ENCODE measurements at places on chromosomes 4 and X. TPM values are rescaled to one million over a fixed set of nuclear protein-coding genes. Genes with fewer than 3 reads are reported as not detected.
A peak's percentile ranks its signal among the peaks of the same experiment; 100 is the strongest.

GRCh38 chr4:138216272-138216867 is 25.8 kb downstream of the SLC7A11 start:
- no peak for DNase-seq

- no peak for DNase-seq
Measured at GRCh38 chrX:38055170-38055847, 49.0 kb downstream of the SYTL5 start.

DNA sequence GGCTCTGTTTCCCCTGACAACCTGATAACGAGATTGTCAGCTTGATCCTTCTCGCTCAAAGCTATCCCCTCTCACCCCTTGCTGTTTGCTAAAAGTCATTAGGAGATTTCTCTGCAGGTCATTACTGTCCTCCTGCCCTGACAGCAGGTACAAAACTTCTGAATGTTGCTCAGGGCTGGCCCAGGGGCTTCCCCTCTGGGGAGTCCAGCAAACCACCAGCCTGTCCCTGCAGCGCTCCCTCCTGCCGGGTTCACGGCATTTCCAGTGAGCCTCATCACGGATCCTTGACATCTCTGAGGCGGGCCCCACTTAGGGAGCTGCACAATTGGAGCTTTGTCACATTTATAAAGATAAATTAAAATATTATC is 5.2 kb upstream of the SORCS2 start:
- DNase-seq = no peak

DNA sequence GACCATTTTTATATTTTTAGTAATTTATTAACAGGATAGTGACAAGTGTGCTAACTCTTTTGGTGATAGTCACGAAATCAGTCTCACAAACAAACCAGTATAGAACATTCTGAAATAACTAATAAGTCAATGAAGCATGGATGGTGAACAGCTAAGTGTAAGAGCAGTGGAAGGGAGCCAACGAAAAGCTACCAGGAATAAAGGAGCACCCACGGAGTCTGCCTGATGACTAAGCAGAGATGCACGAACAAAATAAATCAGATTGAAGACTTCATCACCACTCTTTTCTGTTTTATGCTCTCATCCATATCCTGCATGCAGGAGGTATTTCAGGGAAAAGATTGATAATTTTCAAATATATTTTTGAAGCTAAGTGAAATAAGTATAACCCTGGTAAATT is 891.1 kb upstream of the HS3ST1 start:
- DNase-seq = no peak

DNA sequence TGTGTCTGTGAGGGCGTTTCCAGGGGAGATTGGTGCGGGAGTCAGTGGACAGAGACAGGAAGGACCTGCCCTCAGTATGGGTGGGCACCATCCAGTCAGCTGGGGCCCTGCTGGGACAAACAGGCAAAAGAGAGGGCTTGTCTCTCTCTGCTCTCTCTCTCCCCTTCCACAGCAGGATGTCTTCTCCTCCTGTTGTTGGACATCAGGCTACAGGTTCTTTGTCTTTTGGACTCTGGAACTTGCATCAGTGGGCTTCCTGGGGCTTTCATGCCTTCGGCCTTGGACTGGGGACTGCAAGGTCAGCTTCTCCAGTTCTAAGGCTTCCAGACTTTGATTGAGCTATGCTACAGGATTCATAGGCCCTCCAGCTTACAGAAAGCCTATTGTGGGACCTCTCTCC is 59.6 kb downstream of the ADGRA3 start:
- peak; percentile 92 for DNase-seq

DNA sequence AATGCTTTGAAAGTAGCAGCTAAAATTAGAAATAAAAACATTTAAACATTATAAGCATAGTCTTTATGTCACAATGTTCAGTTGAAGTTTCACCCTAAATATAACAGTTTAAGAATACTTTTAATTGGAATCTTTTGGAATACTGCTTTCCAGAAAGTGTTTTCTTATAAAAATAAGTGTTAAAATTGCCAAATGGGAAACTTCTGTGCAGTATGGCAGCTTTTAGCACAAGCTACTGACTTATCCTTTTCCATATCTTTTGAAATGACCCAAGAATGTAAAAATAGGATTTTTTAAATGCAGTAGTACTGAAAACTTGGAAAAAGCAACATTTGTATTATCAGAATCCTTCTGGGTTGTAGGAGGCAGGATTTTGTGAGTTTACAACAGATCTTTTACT is 34.2 kb downstream of the CEP135 start:
- no peak for DNase-seq

- no peak for DNase-seq
Measured at GRCh38 chr4:180234730-180235129, 2008.5 kb upstream of the TENM3 start.

DNA sequence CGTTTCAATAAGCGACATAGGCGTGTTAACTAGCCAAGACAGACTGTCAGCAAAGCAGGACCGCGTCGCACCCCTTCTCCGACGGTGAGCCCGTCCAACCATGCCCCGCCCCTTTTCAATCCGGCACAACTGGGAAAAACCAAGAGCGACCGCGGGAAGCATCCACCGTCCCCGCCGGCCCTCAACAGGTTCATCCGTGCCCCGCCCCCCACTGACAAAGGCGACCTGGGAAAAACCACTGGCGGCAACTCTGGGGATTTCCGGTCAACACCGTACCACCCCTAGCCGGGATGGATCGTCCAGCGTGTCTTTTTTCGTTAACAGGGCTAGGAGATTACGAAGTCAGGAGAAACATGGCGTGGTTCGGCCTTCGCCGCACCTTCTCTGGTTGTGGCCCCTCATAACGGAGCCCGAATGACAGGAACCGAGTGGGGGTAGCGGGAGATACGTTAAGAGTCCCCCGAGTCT is 377 bp downstream of the TIMM17B start:
- DNase-seq = peak; percentile 66

- DNase-seq = peak; percentile 50
Measured at GRCh38 chr4:46844325-46844917, 64.6 kb downstream of the COX7B2 start.

DNA sequence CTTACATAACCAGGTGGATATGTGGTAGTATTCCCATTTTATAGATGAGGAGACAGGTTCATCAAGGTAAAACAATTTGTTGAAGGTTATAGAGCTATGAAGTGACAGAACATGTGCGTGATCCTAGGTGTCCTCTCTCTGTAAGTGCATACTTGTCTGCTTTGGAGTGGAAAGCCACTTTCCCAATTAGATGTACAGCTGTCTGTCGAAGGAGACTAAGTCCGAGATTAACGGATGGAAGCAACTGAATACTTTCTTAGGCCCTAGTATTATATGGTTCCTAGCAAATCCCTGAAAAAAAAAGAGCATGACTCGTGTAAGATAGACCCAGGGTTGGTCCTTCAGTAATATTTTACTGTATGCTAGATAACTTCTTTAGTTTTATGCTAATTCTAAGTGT is 19.7 kb downstream of the TMEM131L start:
- DNase-seq = no peak

- no peak for DNase-seq
Measured at GRCh38 chr4:169640261-169640870, 20.0 kb downstream of the CLCN3 start.

GRCh38 chr4:8167815-8168214 is 9.2 kb upstream of the ABLIM2 start:
- no peak for DNase-seq

DNA sequence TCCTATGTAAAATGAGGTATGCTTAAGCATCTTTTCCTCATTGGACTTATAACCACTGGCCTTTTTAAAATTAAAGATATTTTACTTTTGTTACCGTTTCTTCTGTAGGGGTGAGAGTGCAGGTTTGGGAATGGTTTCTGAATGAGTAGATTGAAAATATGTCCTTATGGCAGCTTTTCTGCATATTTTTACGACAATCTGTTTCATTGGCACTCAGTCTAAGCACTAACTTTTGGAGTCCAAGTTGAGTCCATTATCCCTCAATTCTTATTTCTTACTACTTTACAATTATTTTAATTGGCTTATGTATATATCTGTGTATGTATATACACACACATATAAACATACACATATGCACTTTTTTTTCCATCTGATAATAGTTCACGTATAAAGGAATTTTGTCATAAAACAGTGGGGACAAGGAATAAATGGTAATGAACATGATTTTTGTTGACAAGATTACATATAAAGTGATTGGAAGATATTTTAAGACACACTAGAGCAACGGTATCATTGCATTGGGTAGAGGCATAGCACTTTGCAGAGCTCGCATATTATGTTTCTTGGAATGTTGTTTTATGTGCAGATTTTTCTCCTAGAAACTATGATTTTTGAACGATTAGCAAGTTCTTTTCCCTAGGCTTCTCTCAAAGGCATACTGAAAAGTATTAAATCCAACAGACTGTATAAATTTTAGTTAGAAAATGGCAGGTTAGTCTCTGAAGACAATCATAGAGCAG is 133.0 kb downstream of the FAT4 start:
- no peak for DNase-seq

DNA sequence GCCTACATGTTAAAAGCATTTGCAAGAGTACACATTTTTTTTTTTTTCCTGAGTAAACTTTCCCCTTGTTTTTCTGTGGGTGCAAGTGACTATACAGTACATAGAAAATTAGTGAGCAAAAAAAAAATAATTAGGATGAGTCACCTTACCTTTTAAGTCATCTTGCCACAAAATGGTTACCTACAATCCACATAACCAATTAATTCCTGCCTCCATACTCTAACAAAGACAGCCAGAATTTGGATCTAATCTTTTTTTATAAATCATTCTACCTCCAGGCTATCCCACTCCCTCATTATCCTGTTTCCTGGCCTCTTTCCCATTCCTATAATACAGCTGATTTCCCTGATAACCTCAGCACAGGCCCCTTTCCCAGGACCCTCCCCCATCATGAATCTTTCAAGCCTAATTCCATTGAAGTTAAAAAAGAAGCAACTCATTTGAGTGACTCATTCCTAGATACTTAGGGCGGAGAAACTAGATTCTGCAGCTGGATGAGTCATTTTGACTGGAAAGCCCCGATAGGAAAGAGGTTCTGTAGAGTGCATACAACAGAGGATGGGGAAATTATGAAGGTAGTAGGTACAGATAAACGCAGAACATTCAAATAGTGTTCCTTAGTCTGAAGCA is 128.2 kb downstream of the C4orf51 start:
- peak; percentile 85 for DNase-seq

DNA sequence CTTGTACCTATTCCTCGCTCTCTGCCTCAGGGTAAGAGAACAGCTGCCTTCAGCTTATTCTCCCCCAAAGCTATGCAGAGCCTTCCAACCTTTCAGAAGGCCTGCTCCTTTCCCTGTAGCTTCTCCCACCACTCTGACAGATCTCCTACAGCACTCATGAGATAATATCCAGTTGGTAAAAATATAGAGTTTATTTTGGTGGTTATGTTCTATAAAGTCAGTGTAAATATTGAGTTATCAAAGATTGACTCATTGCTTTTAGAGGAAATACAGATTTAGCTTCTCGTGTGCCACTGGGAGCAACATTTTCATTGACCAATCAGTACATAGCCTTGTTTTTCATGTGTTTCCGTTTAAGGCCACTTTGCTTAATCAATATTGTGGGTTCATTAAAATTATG is 216.2 kb upstream of the TECRL start:
- DNase-seq = no peak

- no peak for DNase-seq
Measured at GRCh38 chr4:7779432-7779768, 160.3 kb downstream of the AFAP1 start.

DNA sequence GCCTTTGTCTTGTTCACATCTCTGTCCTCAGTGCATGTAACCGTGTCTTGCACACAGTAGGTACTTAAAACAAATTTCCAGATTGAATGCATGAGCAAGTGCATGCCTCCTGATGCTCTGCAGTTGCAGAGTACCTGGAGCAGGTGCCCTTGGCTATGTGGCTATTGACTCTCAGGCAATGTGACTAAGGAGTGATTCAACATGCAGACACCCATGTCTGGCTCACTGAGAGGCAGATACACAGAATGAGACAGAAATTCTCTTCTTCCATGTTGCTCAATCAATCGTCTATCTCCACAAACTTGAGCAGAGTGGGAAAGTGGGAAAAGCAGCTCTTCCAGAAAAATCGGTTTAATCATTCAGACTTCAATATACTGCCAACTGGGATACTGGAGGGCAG is 111.0 kb downstream of the CHRDL1 start:
- no peak for DNase-seq

DNA sequence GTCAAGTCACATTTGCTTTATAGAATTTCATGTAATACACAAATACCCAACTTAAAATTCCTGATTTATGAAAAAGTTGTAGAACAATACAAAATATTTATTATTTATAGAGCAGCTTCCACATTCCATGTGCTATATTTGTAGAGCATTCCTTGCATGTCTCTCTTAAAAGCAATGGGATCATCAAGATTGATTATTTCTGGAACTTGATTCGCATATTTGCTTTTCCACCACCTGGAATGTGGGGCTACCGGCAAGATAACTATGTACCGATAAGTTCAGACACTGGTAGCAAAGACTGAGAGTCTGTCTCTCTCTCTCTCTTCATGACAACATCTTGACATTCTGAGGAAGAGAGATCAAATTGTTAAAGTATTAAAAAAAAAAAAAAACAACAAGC is 59.3 kb downstream of the MAPK10 start:
- no peak for DNase-seq

DNA sequence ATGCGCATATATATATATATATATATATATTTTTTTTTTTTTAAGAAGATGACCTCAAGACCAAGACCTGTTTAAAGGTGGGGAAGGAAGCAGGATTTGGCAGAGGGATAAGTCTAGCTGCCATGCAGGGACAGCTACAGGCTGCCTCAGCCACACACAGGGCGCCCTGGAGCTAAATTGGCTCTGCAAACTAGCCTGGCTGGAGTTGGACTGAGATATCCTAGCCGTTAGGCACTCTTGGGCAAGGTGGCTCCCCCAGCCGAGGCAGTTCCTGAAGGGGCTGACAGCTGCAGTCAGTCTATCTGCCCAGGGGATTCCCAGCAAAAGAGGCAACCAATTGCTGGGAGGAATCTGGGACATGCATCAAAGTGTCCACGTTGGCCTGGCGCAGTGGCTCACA is 21.9 kb downstream of the TRIML1 start:
- DNase-seq = no peak

GRCh38 chr4:16082041-16082425 is 1.8 kb downstream of the PROM1 start:
- no peak for DNase-seq

DNA sequence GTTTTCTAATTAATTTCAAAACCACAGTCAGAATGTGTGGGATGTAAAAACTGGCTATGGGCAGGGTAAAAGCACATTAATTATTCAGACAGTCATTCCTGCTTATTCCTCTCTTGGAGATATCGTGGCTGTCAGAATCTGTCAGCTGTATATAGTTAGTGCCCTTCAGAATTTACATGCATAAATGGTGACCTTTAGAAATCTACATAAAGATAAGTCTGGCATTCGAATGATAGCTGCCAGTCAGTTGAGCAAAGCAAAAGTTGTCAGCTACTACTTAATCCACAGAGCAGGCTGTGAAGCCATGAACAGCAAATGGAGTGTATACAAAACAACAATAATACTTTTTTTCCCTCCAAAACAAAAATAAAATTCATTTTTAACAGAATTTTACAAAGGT is 189.5 kb downstream of the ADGRL3 start:
- no peak for DNase-seq

- no peak for DNase-seq
Measured at GRCh38 chr4:102089850-102090621, 255.2 kb downstream of the SLC39A8 start.

- no peak for DNase-seq
Measured at GRCh38 chr4:75909405-75909804, 7.2 kb upstream of the PPEF2 start.

The STAP1 gene
- not detected for total RNA-seq

The COMMD8 gene
- 20.3 TPM for total RNA-seq

The CTAG1A gene
- total RNA-seq = not detected

The EPHA5 gene
- total RNA-seq = not detected

The MAEA gene
- total RNA-seq = 65.2 TPM

The RASL11B gene
- total RNA-seq = not detected

The HTT-AS gene
- not detected for total RNA-seq

All from HepG2 (cell line).